Activated CD4-positive, alpha-beta T cell treated with anti-CD3 and anti-CD28 coated beads, Interleukin-2, amount 50 U/mL, for 48 hours (primary cell): ENCODE measurements at places on chromosomes 2 and 18.

- peak; percentile 90 for DNase-seq
Observed at GRCh38 chr18:79395761-79396404, at the start of gene NFATC1. TSS of gene NFATC1 (plus strand) at chr18:79395930. CDS start at chr18:79396225, 295 bp downstream.

DNA sequence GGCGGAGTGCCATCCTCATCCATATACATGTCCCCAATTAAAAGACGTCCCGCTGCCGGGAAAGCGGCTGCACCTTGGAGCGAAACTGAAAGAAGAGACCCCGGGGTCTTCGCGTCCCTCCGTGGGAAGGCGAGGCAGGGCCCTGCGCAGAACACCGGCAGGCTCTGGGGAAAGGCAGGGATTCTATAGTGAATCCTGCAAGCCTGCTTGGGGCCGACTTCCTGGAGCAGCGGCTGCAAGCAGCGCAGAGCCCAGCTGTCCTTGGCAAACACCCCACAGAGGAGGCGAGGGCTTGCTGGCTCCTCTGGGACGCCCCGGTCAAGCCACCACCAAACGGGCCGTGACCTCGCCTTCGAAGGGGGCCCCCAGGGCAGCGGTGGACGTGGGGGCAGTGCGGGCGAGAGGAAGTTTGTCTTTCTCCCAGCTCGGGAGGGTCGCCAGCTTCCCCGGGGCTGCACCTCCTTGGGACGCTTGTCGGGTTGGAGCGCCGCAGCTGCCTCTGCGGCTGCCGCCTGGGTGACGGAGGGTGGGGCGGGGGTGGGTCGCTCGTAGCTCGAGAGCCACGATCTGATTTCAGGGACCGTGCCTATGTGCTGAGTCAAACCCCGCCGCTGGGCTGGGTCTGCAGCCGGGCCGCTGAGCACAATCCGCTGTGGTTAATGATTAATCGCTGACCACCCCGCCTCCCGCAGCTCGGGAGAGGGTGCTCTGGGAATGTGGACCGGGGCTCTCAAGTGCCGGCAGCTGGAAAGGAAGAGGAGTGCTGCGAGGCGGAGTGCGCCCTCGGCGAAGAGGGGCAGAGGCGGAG lies 486 bp upstream of the GPR39 start:
- DNase-seq: no peak

GRCh38 chr2:48693645-48694044 lies 61.9 kb downstream of the LHCGR start:
- DNase-seq: no peak

DNA sequence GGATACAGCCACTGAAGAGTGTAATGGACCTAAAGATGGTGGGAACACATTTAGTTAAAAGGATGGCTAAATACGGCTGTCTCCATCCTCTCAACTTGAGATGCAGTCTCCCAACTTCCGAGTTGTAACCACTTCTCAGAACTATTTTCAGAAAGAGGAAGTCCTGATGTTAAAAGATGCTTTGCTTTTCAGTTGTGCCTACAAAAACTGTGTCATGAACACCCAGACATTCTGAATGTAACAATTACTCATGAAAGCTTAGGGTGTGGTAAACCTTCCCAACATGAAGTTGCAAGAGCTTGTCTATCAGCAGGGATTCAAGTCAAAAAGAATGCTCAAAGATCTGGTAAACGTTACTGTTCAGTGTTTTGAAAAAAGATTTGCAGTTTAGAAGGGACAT lies 147.9 kb downstream of the DOCK10 start:
- DNase-seq: no peak

DNA sequence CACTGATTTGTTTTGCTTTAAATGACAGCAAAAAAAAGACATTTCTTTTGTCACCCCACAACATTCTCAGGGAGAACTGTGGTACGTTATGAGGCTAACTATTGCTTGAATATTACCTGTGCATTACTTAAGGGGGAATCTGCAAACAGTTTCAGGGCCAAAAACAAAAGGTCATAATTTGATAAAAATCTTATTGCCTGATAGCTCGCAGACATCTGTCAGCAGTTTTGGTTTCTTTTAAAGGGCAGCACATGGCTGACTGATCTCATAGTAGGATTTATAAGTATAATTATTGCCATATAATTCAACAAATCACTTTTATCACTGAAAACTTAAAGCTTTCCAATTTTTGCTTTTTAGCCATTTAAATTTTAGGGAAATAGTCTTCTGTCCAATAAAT lies 226.4 kb upstream of the VWC2L start:
- DNase-seq: no peak
